ENCODE measurements at places on chromosomes 1 and 21.

DNA sequence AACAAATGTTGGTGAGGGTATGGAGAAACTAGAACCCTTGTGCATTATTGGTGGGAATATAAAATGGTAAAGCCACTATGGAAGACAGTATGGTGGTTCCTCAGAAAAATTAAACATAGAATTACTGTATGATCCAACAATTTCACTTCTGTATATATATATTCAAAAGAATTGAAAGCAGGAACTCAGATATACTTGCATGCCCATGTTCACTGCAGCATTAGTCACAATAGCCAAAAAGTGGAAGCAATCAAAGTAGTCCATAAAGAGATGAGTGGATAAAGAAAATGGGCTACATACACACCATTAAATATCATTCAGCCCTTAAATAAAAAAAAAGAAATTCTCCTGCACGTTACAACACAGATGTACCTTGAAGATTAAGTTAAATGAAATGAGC is 34.1 kb downstream of the ABL2 start:
- no peak for DNase-seq

DNA sequence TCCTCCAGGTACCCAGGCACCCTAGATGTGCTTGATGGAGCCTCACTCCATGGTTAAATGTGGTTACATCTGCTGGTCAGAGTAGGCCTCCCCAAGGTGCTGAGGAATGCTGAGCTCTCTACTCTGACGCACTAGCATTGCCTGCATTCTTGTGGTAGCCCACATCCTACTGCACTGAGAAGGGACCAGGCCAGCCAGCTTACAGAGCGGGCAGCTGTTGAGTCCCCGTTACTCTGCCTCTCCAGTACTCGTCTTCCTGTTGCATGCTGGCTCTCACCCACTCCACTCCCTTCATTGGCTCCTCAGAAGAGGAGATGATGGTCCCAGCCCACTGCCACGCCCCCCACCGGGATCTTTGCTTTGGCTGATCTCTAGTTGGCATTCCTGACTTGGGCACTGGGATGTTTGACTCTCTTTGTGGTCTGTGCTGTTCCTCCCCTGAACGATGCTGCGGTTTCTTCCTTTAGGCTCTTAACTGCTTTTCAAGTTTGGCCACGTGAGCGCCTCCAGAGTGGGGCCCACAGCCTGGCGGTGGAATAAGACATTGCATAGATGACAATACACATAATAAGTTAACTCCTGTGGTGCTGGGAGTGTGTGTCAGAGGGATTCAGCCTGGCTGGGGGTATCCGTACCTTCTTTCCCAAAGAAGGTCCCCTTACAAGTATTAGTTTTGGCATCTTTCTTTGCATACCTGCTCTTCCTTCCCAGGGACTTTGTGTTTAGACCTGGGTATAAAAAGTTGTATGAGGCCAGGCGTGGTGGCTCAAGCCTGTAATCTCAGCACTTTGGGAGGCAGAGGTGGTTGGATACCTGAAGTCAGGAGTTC is 18.6 kb downstream of the AZIN2 start:
- DNase-seq, result peak; percentile 100

DNA sequence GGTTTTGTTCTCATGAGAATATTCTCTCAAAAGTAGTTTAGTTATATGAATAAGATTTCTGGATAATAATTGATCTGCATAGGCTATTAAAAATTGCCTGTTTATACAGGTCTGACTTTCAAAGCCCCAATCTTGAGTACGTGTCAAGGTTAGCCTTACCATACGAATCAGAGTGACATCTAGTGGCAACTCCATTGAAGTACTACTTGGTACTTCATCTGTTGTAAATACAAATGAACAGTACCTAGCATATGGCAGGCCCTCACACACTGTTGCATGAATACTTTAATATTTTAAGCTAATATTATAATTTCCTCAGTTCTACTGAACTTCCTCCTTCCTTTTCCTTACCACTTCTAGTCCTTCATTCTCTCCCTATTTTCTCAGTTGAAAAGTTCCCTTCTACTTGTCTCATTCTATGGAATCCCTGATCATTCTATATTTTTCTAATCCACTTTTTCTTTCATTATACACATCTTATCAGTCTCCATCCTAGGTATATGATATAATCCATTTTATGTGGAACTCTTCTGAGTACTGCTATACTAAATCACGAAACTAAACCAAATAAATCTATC is 101.2 kb downstream of the AKT3 start:
- peak; percentile 78 for DNase-seq

- no peak for DNase-seq
Measured at GRCh38 chr1:114167226-114167625, 13.6 kb upstream of the SYT6 start.

- DNase-seq, result no peak
Measured at GRCh38 chr1:234262754-234263105, 110.5 kb upstream of the COA6 start.

DNA sequence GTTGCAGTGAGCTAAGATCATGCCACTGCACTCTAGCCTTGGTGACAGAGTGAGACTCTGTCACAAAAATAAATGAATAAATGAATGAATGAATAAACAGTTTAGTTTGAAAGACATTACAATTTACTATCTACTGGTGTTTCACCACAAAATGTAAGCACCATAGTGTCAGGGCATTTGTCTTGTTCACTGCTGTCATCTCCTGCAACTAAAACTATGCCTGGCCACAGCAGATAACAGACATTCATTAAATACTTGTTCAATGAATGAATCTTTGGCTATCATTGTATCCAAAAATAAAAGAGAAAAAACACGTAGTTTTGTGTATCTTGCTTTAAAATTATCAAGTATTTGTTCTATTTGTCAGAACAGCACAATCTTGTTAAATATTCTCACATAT is 32.5 kb downstream of the SASS6 start:
- no peak for DNase-seq

DNA sequence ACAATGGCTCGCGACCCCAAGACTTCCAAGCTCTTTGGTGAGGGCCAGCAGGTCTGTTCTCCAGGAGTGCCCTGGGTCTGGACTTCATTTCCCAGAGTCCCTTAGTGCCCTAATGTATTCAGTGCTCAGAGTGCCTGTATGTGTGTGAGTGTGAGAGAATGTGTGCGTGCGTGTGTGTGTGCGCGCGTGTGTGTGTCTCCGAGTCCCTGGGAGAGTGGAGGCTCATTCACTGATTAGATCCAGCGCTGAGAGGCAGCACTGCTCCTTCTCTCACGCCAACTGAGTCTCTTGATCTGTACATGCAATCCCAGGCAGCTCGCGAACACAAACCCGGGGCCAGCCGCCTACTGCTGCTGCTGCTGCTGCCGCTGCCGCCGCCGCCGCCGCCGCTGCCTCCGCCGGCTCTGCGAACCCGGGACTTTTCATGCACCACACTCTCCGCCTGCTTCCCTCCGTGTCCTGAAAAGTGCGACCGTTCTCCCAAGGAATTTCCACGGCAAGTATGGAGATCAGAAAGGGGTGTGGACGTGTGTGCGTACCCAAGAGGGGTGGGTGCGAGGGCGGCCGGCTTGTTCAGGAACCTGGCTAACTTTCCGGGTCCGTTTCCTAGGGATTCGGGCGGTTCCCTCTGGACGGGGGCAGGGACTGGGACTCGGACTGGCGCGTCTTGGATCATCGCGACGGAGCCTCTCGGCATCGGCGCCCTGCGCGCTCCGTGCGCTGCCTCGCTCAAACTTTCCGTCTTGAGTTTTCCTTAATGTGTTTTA is at the start of gene RNF220:
RNF220 (plus strand) TSS at position 225 of the 767 bp plus-strand sequence.
- peak; percentile 12 for DNase-seq

- DNase-seq, result no peak
Measured at GRCh38 chr21:14685568-14685967, 139.5 kb upstream of the SAMSN1 start.

DNA sequence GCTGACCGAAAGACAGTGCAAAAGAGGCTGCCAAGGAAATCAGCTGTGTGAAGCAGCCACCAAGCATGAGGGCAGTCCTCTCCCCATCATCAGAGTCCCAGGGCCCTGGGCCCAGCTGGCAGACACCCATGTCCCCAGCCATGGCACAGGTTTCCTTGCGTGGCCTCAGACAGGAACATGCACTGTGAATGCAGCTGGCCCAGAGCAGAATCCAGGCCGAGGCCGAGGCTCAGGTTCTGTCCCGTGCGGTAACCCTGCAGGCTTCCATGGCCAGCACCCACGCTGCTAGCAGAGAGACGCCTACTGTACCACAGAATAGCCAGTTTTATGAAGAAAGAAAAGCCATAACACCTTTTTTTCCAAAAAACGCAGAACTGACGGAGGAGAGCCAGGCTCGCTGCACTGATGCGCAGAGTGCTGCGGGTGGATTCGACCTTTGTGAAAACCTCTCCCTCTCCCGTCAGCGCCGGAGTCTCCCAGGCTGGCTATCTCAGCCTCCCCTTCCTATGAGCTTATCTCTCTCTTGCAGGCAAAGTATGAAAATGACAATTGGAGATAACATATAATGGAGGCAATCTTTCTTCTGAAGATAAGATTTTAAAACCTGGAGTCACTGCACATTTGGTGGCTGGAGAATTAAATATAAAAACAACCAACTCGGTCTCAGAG is 106.6 kb downstream of the NPHP4 start:
- no peak for DNase-seq

DNA sequence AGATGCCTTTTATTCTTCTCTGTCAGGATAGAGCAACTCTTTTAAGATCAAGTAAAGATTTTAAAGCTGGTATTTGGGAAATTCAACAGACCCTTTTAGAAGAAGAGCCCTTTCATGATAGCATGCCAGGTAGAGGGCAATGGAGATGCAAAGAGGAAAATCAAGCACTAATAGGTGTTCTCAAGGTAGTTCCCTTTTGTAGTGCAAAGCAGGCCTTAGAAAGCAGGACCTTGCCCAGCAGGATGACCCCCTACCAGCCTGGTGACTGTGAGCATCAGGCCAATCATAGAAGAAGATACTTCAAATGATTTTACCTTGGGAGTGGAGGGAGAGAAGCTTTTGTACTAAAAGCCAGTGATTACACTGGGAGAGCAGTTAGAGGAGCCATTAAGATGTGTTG is 381.4 kb upstream of the ZRANB2 start:
- no peak for DNase-seq

- DNase-seq, result no peak
Measured at GRCh38 chr21:41367301-41367944, 5.6 kb downstream of the MX2 start.

- no peak for DNase-seq
Measured at GRCh38 chr1:203187304-203187685, 791 bp upstream of the CHI3L1 start.

DNA sequence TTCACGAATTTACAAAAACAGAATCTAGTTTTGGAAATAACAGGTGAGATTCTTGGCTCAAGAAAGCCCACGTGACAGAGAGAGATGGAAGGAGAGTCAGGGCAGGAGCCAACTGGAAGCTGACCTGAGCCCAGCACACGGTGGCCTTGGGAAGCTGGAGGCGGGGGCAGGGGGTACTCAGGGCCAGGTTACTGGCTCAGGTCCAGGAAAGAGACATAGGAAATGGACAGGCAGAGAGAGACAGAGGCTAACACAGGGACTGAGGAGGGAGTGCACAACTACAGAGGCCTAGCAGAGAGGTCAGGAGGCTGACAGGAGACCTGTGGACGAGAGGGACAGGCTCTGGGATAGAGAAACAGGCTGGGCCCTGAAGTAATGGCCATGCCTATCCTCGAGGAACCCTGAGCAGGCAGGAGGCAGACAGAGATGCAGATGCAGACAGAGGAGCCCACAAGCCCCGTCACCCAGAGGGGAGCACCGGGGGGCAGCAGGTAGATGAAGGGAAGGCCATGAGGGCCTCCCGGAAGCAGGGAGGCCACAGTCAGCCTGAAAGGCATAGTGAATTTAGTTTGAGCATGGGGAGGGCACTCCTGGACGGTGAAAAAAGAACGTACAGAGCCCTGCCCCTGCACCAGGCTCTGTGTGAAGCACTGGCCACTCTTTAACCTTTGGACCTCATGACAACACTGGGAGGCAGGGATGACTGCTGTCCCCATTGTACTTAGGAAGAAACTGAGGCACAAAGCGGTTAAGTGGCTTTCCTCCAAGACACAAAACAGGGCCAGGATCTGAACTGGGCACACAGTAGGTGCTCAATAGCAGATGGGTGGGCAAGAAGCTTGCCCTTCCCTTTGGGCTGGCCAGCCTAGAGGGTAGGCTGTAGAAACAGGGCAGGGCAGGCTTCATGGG is 230.1 kb downstream of the TRABD2B start:
- no peak for DNase-seq

- no peak for DNase-seq
Measured at GRCh38 chr1:44220001-44220751, 6.9 kb downstream of the DMAP1 start.

GRCh38 chr1:12536023-12536639 is 81.9 kb downstream of the DHRS3 start:
- no peak for DNase-seq

DNA sequence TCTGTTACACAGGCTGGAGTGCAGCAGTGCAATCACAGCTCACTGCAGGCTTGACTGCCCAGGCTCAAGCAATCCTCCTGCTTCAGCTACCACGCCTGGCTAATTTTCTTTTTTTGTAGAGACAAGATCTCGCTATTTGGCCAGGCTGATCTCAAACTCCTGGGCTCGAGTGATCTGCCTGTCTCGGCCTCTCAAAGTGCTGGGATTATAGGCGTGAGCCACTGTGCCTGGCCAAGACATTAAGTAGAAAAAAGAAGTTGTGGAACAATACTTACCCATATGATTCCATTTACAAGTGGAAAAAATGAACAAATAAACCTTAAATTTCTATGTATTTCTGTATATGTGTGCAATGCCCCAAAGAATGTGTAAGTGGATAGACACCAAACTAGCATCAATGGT is 30.3 kb upstream of the ID3 start:
- DNase-seq, result no peak

- DNase-seq, result no peak
Measured at GRCh38 chr1:36366091-36366661, 19.5 kb downstream of the STK40 start.

- no peak for DNase-seq
Measured at GRCh38 chr1:54315099-54315498, 91.1 kb downstream of the SSBP3 start.

DNA sequence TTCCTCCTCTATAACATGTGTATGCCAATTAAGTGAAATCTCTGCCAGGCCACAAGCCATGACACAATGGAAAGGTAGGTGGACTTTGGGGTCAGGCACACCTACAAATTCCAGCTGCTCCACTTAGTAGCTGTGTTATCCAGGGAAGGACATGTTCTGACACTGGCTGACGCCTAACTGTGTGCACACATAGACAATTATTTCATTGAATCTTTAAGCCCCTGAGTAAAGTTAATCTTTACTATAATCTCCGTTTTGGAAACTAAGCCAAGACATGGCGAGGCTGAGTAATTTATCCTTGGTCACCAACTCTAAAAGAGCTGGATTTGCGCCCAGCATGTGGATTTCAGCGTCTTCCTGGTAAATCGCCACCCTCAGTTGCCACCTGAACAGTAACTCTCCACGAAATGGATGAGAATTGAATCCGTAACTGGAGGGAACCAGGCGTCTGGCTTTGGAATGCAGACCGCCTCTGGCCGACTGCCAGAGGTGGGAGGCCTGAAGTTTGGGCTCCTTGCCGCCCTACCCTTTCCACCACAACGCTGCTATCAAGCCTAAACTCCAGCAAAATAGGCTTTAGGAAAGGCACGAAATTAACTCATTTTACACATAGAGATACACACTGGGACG is 888 bp upstream of the SNRPE start:
- peak; percentile 36 for DNase-seq

- no peak for DNase-seq
Measured at GRCh38 chr1:154186177-154186576, 5.7 kb downstream of the TPM3 start.

GRCh38 chr1:156805766-156806511 is 10.7 kb downstream of the SH2D2A start:
- peak; percentile 81 for DNase-seq
